ENCODE measurements at places on chromosomes 16 and 17.

DNA sequence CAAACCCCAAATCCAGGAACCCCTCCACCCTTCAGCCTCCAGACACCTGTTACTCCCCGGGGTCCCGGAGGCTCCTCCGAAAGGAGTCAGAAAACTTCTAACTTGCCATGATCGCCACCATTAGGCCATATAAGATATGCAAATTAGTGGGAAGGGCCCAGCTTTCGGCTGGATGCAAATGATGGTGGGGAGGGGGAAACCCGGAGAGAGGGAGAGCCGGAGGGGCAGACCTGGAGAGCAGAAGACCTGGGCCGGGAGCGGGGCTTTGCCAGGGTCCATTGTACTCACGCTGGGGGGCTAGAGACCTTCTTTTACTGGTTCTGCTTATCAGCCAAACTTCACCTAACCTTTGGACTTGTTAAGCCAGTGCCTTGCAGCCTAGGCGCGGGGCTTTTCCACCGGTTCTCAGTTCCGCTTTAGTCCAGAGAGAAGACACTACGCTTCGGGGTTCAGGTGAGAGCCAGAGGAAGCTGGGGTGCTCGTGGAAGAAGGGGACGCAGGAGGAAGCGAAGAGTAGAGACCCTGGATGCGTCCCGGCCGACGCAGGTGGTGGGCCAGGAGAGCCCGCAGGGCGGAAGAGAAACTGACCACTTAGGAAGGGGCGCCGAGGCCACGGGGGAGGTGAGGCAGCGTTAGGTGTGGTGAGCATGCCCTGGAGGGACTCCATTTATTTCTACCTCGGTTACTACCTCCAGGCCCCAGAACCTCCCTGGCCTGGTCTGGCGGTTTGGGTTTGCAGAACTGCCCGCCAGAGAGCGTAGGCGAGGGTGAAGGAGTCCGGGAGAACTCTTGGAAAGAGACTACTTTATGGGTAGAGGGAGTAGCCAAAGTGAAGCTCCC lies at the start of gene HNF1B:
HNF1B (minus strand) TSS at position 99 of the 840 bp plus-strand sequence. CDS start 175 bp downstream, outside the sequence.
- no peak for DNase-seq

- DNase-seq = no peak
These were observed 486 bp downstream of the ZNF785 start for GRCh38 chr16:30585022-30585399.

GRCh38 chr17:61809816-61810392 lies 53.4 kb downstream of the BRIP1 start:
- DNase-seq = no peak

DNA sequence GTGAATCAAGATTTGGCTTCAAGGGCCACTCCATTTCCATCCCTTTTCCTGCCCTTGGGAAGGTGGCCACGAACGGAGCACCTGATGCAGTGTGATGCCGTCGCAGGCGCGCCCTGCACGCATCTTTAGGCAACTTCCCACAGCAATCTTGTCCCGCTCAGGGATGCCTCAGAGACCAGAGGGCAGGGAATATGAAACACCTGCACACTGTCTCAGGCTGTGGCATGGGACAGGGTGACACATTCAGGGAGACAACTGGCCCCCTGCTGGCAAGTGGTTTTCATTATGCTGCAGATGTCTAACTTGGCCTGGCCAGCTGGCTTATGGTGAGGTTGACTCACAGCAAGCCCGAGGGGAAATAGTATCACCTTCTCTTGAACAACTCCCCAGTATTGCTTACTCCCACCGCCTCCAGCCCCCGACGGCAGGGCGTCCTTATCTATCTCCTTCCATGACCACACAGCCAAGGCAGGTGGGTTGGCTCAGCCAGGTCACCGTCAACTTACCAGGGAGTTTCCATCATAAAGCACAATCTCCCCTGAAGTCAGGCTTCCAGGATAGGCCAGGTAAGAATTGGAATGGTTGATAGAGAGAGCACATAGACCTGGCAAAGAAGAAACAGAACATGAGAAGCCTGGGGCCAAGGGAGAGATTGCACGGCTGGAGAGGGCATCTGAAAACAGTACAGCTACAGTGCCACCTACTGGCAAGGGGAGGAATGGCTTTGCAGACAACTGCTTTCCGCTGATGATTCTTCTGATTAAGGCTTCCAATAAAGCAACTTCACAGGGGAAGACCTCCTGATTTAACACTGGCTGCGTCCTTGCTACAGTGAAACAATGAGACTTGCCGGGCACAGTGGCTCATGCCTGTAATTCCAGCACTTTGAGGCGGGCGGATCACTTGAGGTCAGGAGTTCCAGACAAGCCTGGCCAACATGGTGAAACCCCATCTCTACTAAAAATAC lies 21.1 kb downstream of the WIPI1 start:
- peak; percentile 71 for DNase-seq

DNA sequence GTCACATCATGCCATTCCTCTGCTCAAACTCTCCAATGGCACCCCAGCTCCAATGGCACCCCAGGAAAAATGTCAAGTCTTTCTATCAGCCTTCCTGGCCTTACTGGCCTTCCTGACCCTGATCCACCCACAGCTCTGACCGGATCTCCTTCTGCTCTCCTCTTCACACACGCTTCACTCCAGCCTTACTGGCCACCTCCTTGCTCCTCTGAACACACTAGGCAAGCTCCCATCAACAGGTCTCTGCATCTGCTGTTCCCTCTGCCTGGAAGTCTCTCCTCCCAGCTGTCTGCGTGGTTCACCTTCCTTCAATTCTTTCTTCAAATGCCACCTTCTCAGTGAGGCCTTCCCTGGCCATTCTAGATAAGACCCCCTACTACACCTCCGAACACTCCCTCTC lies 43.4 kb downstream of the MYO1D start:
- no peak for DNase-seq

DNA sequence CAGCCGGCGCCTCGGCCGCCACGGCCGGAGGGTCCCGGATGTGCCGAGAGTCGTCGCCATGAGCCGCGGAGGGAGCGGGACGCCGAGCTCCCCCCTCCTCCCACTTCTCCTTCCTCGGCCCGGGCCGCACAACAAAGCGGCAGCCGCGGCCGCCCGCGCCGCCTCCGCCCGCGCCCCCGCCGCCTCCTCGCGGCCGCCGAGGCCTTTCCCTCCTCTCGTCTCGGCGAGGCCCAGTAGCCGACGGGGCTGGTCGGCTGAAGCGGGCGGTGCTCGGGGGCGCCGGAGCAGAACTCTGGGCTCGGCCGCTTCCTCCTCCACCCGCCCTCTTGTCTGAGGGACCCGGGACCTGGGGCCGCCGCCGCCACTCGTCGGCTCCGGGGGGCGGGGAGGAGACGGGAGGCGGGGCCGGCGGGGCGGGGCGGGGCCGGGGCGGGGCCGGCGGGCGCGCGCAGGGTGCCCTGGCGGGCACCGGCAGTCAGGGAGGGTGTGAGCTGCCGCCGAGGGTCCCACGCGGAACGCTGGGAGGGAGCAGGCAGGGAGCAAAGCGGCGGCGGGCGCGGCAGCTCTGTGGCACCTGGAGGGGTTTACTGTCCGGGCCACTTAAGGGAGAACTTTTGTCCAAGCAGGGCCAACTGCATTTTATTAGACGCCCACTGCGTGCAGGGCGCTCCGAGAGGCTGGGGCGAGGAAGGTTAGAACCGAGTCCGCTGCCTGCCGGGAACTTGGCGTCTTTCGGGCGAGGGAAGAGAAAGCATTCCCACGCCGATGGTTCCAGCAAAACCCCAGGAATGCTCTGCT lies at the start of gene SMURF2:
SMURF2 (minus strand) TSS at position 332 of the 798 bp plus-strand sequence. CDS start 427 bp downstream, outside the sequence.
- peak; percentile 73 for DNase-seq

DNA sequence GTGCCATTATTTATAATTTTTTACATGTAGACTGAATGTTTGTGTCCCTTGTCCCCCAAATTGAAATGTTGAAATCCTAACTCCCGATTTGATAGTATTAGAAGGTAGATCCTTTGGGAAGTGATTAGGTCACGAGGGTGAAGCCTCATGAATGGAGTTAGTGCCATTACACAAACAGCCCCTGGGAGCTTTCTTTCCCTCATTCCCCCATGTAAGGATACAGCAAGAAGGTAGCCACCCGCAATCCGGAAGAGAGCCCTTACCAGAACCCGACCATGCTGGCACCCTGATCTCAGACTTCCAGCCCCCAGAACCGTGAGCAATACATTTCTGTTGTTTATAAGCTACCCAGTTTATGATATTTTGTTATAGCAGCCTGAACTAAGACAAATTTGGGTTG lies 143.2 kb downstream of the NPIPB5 start:
- no peak for DNase-seq

- DNase-seq = no peak
These were observed 22.4 kb upstream of the SCNN1B start for GRCh38 chr16:23279721-23280153.

DNA sequence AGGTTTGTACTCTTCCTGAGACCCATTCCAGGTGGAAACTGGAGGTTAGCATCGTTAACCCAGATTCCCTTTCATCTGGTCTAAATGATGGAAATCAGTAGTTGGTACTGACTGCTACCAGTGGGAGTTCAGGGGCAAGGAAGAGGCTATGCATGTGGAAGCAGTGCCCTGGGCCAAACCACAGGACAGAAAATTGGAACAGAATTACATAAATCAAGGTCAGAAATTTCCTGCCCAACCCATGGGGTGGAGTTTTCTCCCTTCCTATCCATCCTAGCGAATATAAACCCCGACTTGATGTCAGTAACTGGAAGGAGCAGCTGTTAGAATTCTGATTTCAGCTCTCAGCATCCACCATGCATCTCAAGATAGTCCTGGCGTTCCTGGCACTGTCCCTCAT lies at the start of gene AOC2:
AOC2 (plus strand) TSS at position 310 of the 400 bp plus-strand sequence; CDS start at position 357, 47 bp downstream.
- DNase-seq = no peak

DNA sequence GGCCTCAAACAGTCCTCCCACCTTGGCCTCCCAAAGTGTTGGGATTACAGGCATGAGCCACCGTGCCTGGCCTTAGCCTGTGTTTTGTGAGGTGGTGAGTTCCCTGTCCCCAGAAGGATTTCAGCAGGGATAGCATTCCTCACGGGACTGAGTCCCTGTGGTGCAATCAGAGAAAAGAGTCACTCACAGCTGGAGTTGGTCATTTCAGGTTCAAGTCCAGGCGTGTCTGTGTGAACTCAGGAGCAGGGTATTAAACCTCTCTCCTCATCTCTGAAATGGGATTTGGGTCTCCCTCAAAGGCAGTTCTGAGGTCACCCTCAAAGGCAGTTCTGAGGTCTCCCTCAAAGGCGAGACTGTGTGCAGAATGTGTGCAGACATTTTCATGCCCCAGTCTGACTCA lies 28.6 kb downstream of the NPTX1 start:
- no peak for DNase-seq

DNA sequence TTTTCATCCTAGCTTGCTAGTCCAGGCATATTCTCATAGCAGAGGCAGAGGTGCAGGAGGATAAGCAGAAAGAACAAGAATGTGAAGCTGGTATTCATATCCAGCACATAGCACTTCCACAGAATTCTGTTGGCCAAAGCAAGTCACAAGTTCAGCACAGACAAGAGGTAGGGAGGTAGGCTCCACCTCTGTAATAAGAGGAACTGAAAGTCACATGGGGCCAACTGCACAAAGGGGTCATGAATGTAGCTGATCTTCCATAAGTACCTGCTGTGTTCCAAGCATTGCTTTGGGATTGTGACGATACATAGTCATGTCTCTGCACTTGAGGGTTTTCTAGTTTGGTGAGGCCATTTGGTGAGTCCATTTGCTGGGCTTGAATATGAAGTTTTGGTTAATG lies 110.8 kb upstream of the MPHOSPH6 start:
- DNase-seq = no peak

DNA sequence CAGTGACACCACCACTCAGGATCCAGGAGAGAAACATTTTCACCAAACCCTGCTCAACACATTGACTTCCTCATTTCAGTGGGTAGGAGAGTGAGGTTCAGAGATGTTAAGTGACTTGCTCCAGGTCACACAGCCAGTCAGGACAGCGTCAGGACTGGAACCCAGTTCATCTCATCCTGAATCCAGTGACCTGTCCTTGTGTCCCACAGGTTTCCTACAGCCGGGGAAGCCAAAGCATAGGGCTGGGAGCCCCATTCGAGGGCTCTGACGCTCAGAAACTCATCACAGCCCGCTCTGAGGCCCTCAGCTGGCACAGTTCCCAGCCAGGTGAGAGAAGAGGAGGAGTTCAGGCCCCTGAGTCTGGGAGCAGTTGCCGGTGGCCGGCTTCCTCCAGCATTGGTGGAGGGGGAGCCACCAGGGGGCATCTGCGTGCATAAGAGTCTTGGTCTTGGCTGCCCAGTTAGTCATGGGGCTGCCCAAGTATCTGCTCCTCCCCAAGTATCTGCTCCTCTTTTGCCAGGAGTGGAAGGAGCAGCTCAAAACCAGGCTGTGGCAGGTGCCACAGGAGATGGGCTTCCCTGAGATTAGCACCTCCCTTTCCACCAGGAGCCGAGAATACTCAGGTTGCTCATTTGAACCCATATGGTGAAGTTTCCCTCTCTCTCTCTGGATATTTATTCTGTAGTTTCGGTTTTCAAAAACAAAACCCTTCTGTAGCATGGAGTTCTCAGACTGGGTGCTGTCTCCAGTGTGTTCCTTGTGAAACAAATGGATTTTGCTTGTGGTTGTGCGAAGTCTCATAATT lies 56.0 kb downstream of the TNFRSF13B start:
- no peak for DNase-seq

GRCh38 chr16:86069736-86070298 lies 170.9 kb downstream of the IRF8 start:
- DNase-seq = no peak

- no peak for DNase-seq
These were observed 58.7 kb downstream of the LITAF start for GRCh38 chr16:11528053-11528452.

- no peak for DNase-seq
These were observed 2.5 kb downstream of the CAPNS2 start for GRCh38 chr16:55569025-55569424.

- DNase-seq = no peak
These were observed 174.1 kb upstream of the MPHOSPH6 start for GRCh38 chr16:82344157-82344556.

DNA sequence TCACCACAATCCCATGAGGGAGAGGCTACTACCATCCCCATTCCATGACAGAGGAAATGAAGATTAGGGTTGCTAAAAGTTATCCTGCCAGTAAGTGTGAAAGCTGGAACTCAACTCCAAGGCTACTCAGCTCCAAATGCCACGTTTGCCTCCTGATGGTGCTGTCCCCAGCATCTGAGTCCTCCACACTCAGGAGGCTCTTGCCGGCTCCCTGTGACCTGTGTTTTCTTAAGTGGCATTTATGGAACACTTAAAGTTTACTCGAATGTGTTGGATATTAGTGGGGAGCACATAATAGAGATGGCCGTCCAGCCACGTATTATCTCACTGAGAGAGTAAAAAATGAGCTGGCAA lies 267.9 kb downstream of the CBLN1 start:
- DNase-seq = no peak

DNA sequence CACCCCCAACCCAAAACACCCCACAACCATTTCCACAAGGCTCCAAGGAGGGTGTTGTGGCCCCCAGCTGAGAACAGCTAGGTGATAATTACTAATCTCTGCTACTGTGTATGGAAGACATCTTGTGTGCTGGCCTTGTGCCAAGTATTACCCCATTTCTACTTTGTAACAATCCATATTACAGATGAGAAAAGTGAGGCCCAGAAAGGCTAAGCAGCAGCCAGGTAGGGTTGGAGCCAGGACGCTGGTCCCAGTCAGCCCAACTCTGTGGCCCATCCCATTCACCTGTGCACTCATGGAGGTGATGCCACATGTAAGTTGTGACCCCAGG lies 12.4 kb upstream of the PEMT start:
- DNase-seq = no peak

Data from CD8-positive, alpha-beta memory T cell (primary cell).